ENCODE measurements at places on chromosomes 16 and 17.

GRCh38 chr16:11742093-11742535 lies 543 bp downstream of the TXNDC11 start:
- peak; percentile 9 for DNase-seq

GRCh38 chr17:51434434-51435170 lies 174.3 kb downstream of the UTP18 start:
- no peak for DNase-seq

- no peak for DNase-seq
Measured at GRCh38 chr16:50228364-50228868, 37.9 kb upstream of the ADCY7 start.

- no peak for DNase-seq
Measured at GRCh38 chr16:88825146-88825545, 13.4 kb upstream of the APRT start.

DNA sequence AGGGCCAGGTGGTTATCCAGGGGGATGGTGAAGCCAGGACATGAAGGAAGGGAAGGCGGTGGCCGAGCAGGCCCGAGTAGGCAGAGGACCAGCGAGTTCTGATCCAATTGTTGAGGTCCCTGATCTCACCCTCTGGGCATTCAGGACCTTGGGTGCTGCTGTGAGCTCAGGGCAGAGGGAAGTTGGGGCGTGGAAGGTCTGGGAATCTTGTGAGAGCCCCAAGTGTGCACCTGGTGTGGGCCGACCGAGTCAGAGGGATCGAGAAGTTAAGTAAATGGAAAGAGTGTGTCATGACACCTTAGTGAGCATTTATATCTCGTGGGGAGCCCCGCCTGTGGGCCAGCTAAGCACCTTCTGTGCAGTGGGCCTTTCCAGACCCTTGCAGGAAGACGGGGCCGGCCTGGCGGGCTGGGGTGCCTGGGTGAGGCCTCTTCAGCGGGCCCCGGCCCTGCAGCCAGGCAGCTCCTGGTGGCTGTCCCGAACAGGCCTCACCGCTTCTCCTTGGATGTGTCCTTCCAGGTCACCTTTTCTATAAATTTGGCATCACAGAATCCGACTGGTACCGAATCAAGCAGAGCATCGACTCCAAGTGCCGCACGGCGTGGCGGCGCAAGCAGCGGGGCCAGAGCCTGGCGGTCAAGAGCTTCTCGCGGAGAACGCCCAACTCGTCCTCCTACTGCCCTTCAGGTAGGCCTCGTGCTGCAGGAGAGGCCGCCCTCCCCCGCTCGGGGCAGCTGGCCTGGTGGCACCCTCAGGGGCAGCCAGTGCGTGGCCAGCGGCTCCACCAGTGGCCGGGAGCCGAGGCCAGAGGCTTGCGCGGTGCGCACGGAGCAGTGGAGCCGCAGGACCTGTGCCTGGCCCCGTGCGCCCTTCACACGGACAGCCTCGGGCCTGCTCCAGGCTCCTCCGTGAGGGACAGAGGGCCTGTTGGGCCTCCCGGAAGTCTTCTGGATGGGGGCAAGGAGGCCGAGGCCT lies 76.0 kb downstream of the BANP start:
- DNase-seq, result no peak
